Activated T-helper 17 cell treated with anti-CD3 and anti-CD28 coated beads, Interleukin-2, amount 50 U/mL, for 72 hours (primary cell): ENCODE measurements at places on chromosomes 1 and 21.

DNA sequence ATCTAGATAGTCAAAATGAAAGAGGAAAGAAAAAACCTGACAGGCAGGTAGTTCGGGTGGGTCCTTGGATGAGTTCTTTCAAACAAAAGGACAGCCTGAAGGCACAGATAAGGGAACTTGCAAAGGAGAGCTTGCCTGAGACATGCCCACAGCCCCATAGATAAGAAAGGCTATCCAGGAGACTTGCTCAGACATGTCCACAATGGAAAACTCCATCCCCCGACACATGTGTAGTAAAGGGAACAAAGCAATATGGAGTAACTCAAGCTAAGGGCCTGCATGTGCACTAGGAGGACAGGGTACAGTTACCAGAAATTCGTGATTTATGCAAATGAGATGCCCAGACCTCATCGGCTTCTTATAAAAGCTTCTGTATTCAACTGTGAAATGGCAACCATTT is 281.5 kb downstream of the NEGR1 start:
- no peak for ATAC-seq
- H3K4me1 ChIP-seq: no peaks in the 10 kb centered on the region
- no peaks in the 10 kb centered on the region for H3K27me3 ChIP-seq
- H3K36me3 ChIP-seq: no peaks in the 10 kb centered on the region
- H3K27ac ChIP-seq: no peak overlapping the region

DNA sequence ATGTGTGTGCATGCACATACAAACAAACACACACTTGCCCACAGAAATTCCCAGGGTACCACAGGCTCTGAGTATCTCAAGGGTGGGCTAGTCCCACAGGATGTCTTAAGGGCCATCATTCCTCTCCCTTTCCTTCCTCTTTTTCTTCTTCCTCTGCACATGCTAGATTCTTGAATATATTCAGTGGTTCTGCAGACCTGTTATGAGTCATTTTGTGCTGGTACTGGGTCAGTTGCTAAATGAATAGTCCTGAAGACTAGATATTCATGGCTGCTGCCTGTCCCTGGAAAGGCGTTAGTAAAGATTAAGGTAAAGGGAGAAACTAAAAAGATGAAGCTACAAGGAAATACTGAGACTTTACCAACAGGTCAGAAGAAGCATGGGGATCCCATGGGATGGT is 256.7 kb upstream of the KIAA0040 start:
- no peak overlapping the region for H3K27ac ChIP-seq
- no peak overlapping the region for H3K4me3 ChIP-seq
- no peaks in the 10 kb centered on the region for H3K36me3 ChIP-seq
- no peaks in the 10 kb centered on the region for H3K4me1 ChIP-seq
- H3K27me3 ChIP-seq: peaks cover 7% of the 10 kb centered on the region

DNA sequence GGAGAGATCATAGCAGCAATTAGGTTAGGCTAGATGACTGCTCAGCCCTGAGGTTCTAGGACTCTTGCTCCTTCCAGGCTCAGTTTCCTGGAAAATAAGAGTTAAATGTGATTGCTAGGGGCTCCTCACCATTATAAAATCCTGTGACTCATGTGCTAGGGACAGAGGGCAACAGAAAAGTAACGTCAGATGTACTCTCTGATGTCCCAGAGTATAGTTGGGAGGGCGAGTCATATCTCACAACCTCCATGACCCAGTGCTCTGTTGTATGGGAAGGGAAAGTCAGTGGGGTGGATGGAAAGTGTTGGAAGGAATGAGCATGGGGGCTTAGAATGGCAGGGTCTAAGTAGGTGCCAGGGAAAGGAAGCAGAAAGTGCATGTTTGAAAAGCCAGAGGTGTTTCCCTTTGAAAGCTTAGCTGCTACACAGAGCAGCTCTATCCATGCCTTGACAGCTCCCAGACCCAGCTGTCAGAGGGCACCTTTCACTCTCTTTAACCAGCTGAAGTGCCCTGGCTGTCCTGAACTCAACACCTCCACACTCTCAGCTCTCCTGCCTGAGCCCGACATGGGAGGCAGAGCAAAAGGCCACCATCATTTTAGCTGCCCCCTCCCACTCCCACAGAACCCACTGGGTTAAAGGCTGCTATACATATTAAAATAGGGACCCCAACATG is 11.6 kb downstream of the GJA5 start:
- no peaks in the 10 kb centered on the region for H3K36me3 ChIP-seq
- no peaks in the 10 kb centered on the region for H3K27me3 ChIP-seq
- ATAC-seq: no peak
- no peak overlapping the region for H3K27ac ChIP-seq

GRCh38 chr1:168155910-168156309 is 19.2 kb upstream of the GPR161 start:
- no peak overlapping the region for H3K4me3 ChIP-seq
- no peak for ATAC-seq
- H3K27me3 ChIP-seq: peaks cover 18% of the 10 kb centered on the region
- H3K4me1 ChIP-seq: no peaks in the 10 kb centered on the region
- no peaks in the 10 kb centered on the region for H3K36me3 ChIP-seq

GRCh38 chr1:55836086-55836485 is 620.9 kb upstream of the USP24 start:
- no peak overlapping the region for H3K27ac ChIP-seq
- H3K27me3 ChIP-seq: peaks cover 9% of the 10 kb centered on the region
- H3K4me1 ChIP-seq: no peaks in the 10 kb centered on the region
- no peak overlapping the region for H3K4me3 ChIP-seq
- no peaks in the 10 kb centered on the region for H3K36me3 ChIP-seq
- no peak for ATAC-seq

DNA sequence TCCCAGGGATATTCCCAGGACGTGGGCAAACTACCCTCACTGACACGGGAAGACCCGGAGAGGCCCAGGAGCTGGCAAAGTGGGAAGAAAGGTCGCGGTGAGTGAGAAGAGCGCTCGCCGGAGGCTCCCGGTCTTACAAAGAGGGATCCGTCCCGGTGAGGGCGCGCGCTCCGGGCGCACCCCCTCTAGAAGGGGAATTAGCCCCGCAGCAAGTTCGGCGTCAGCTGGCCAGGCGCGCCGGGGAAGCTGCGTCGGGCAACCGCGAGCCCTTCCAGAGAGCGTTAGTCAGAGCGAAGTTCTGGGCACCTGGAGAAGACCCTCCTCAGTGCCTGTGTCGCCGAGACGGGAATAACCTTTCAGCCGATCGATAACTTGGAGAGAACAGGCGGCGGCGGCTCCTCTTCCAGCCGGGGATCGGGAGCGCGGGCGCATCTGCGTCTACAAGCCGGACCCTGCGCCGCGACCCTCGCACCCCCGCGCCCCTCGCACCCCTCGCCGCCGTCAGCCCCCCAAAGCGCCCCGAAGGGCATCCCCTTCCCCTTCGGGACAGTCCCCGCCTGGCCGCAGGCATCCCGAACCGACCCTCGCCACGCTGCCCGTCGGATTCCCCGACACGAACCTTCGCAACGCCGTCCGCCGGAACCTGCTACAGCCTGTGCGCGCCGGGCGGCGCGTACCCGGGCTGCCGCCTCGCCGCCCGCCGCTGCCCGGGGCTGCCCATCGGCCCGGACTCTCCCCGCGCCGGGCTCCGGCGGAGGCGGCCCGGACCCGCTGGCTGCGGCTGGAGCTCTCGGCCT is 485 bp downstream of the SIPA1L2 start:
- peaks cover 27% of the 10 kb centered on the region for H3K4me1 ChIP-seq
- peak; percentile 60 for ATAC-seq
- H3K36me3 ChIP-seq: peaks cover 7% of the 10 kb centered on the region
- H3K4me3 ChIP-seq: peak overlapping the region; percentile 87

DNA sequence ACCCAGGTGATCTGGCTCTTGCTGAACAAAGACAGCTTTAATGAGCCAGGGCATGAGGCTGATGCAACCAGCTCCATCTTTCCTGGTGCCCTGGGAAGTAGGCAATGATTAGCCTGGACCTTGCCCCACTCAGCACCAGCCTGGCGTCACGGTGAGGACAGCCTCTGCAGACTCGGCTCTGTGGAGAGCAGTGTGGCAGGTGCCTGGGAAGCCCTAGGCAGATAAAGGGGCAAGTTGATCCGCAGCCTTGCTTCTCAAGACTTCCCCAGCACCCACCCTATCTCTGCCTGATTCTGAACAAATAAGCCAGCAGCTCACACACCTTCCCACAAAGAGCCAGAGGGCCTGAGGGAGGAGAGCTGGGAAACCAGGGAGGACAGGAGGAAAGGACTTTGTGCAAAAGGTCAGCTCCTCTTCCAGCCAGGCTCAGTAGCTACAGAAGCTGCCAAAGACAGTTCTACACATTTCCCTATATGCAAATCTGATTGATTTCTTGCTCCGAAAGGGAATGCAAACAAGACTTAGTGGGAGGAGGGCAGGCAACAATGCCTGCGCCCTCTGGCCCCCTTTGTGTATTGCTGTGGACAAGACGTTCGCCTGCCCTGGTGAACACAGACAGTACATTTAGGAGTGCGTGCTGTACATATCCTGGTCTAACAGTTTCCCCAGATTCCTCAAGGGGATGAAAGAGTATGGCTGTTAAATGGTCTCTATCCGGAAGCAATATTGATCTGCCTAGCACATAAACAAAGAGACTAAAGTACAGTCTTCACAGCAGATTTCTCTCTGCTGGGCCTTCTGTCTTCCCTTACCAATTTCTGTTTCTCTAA is 63.8 kb downstream of the BCAR3 start:
- no peaks in the 10 kb centered on the region for H3K27me3 ChIP-seq
- H3K4me3 ChIP-seq: no peak overlapping the region
- peaks cover 22% of the 10 kb centered on the region for H3K4me1 ChIP-seq
- no peak overlapping the region for H3K27ac ChIP-seq
- no peak for ATAC-seq

- no peaks in the 10 kb centered on the region for H3K4me1 ChIP-seq
- H3K27ac ChIP-seq: no peak overlapping the region
- H3K27me3 ChIP-seq: no peaks in the 10 kb centered on the region
- no peak overlapping the region for H3K4me3 ChIP-seq
- peak; percentile 58 for ATAC-seq
Measured at GRCh38 chr1:85109475-85109874, 61.2 kb upstream of the MCOLN3 start.

DNA sequence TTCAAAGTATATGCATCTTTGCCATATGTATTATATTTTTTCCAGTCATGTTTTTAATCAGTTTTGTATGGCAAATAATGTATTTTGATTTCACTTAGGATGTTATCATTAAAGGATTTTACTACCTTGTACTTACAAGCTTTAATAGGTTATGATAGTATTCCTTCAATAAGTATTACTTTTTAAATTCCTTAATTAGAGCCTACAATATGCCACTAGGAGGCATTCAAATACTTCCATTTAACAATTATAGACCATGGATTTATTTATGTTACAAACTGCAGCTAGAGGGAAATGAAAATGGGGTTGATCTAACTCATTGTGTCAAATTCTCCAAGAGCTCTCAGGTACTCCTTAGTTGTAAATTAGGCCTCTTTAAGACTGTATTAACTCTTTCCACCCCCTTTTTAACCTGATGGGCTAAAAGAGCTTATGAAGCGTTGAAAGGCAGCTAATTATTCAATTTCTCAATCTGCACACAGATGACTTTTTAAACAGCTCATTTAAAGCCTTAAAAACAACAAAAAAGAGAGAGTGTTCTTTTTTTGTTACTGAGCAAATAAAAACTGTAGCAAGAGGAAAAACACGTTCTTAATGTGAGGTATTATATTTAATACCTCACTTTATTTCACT is 156.2 kb downstream of the DENND1B start:
- H3K27ac ChIP-seq: no peak overlapping the region
- peaks cover 4% of the 10 kb centered on the region for H3K4me1 ChIP-seq
- no peak overlapping the region for H3K4me3 ChIP-seq
- ATAC-seq: no peak

GRCh38 chr1:57517587-57518374 is 93.9 kb upstream of the DAB1 start:
- H3K27me3 ChIP-seq: peaks cover 26% of the 10 kb centered on the region
- H3K4me3 ChIP-seq: no peak overlapping the region
- H3K36me3 ChIP-seq: no peaks in the 10 kb centered on the region
- no peaks in the 10 kb centered on the region for H3K4me1 ChIP-seq

DNA sequence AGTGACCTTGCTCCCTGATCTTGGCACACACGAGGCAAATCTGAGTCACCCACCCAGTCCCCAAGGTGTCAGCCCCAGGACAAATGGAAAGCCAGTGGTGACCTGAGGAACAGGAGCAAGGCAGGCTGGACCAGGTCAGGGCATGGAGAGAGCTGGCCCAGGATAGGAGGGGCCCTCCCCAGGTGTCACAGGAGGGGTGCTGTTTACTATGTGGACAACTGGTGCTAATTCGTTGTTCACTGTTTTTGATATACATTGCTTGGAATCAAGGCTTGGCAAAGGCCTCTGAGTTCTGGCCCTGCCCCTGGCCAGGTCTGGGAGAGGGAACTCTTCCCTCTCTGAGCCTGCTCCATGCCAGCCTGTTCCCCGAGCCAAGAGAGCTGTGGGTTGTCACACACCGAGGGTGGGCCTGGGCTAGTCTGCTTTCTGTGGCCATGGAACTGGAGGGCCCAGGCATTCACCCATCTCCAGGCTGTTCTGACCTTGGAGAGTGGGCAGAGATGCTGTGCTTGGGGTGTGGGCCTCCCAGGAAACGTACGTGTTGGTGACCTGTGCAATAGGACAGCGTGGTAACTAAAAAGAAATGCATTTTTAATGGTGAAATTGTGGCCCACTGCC is 41.8 kb downstream of the CRYAA start:
- H3K27me3 ChIP-seq: peaks cover 15% of the 10 kb centered on the region
- H3K4me3 ChIP-seq: no peak overlapping the region
- no peak for ATAC-seq
- H3K27ac ChIP-seq: no peak overlapping the region
- H3K4me1 ChIP-seq: no peaks in the 10 kb centered on the region
- no peaks in the 10 kb centered on the region for H3K36me3 ChIP-seq

GRCh38 chr1:240524356-240525069 is 87.4 kb downstream of the GREM2 start:
- no peak for ATAC-seq
- H3K4me1 ChIP-seq: no peaks in the 10 kb centered on the region
- no peak overlapping the region for H3K4me3 ChIP-seq
- H3K27ac ChIP-seq: no peak overlapping the region
- H3K27me3 ChIP-seq: no peaks in the 10 kb centered on the region

DNA sequence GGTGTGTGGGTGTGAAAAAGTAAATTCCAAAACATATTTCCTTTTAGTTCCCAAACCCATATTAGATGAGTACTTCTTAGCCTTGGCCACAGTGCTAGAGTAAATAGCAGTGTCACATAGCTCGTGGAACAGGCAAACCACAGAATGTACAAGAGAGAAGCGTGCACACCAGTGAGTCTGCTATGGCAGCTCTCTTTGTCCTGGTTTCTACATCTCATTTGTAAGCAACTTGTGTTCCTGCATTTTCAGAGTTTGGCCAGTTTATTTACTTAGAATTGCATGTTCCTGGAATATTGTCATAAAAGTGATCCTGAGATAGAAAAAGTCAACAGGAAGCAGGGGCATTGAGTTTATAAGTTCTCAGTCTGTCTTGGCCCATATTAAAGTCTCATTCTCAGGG is 142.1 kb downstream of the DHRS3 start:
- ATAC-seq: peak; percentile 40
- peak overlapping the region; percentile 66 for H3K27ac ChIP-seq
- peaks cover 10% of the 10 kb centered on the region for H3K36me3 ChIP-seq
- H3K4me3 ChIP-seq: peak overlapping the region; percentile 59
- H3K27me3 ChIP-seq: no peaks in the 10 kb centered on the region

GRCh38 chr1:159752135-159752580 is 28.6 kb upstream of the DUSP23 start:
- H3K27ac ChIP-seq: no peak overlapping the region
- H3K36me3 ChIP-seq: no peaks in the 10 kb centered on the region
- no peak for ATAC-seq
- H3K4me3 ChIP-seq: no peak overlapping the region
- H3K27me3 ChIP-seq: no peaks in the 10 kb centered on the region

- H3K27me3 ChIP-seq: peaks cover 4% of the 10 kb centered on the region
- no peak overlapping the region for H3K4me3 ChIP-seq
- no peaks in the 10 kb centered on the region for H3K36me3 ChIP-seq
- H3K27ac ChIP-seq: no peak overlapping the region
Measured at GRCh38 chr21:46051821-46052675, 45.9 kb upstream of the COL6A2 start.

GRCh38 chr21:34034369-34035014 is 38.9 kb upstream of the MRPS6 start:
- H3K36me3 ChIP-seq: no peaks in the 10 kb centered on the region
- H3K4me3 ChIP-seq: no peak overlapping the region
- H3K4me1 ChIP-seq: peaks cover 20% of the 10 kb centered on the region
- no peak for ATAC-seq
